ENCODE measurements at places on chromosomes 6 and 20.

GRCh38 chr6:25278261-25278913 lies 787 bp upstream of the CARMIL1 start:
- no peak for DNase-seq

DNA sequence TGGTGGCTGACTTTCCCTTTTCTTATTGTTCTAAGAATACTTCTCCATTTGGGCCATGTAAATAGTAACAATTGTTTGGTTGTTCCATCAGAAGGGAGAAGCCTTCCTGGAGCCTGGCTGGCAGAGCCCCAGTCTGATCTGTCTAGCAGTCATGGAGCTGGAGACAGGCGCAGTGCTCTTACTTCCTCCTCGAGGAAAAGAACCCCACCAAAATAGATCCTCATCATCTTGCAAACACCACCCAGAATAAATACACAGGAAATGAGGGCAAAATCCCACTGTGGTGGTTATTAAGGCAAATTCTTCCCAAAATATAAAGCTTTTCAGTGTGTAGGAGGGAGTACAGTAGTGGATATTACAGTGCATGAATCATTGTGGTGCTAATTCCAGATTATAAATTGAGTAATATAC lies 195.1 kb upstream of the SGK1 start:
- DNase-seq: no peak

DNA sequence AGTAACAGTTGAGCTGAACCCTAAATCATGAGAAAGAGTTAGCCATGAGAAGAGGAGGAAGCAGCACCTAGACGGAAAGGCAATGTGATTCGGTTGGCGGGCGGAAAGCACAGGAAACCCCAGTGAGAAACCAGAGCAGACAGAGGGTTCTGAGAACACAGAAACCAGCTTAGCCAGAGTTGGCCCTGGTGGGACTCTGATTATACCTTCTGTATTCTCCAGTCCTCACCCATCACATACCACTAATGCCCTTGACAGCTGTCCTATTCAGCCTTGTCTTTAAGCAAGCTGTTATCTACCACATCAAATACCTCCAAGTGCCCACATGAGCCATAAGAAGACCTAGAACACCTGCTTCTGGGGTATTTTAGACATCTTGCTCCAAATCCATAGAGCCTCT lies 58.9 kb upstream of the LRRC1 start:
- DNase-seq: no peak

DNA sequence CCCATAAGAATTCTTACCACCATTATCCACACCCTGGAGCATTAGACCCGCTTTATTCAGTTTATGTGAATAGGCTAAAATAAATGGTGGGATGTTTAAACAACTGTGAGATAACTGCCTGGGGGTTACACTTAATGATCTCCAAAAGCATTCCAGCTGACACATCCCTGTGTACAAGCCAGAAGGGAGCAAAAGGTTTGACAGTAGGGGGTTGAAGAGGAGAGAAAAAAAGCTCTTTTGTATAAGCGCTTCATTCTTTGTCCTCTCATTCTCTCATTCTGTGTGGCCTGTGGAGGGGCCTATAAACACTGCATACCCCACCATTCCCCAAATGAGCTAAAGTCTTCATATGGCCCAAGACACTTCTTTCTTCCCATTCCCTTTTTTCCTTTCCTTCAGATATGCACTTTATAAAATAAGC lies 30.8 kb upstream of the COL21A1 start:
- no peak for DNase-seq

DNA sequence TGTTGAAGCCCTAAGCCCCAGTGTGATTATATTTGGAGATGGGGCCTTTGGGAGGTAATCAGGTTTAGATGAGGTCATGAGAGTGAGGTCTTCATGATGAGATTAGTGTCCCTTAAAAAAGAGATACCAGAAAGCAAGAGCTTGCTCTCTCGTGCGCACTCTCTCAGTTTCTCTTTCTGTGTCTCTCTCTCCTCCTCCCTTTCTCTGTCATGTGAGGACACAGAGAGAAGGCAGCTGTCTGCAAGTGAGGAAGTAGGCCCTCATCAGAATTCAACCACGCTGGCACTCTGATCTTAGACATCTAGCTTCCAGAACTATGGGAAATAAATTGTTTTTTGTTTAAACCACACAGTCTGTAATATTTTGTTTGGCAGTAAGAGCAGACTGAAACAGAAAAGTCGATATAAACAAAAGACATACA lies 180.5 kb downstream of the IBTK start:
- no peak for DNase-seq

- no peak for DNase-seq
Measured at GRCh38 chr6:108584323-108584722, 23.6 kb downstream of the FOXO3 start.

GRCh38 chr6:21587179-21587960 lies 6.2 kb upstream of the SOX4 start:
- no peak for DNase-seq

DNA sequence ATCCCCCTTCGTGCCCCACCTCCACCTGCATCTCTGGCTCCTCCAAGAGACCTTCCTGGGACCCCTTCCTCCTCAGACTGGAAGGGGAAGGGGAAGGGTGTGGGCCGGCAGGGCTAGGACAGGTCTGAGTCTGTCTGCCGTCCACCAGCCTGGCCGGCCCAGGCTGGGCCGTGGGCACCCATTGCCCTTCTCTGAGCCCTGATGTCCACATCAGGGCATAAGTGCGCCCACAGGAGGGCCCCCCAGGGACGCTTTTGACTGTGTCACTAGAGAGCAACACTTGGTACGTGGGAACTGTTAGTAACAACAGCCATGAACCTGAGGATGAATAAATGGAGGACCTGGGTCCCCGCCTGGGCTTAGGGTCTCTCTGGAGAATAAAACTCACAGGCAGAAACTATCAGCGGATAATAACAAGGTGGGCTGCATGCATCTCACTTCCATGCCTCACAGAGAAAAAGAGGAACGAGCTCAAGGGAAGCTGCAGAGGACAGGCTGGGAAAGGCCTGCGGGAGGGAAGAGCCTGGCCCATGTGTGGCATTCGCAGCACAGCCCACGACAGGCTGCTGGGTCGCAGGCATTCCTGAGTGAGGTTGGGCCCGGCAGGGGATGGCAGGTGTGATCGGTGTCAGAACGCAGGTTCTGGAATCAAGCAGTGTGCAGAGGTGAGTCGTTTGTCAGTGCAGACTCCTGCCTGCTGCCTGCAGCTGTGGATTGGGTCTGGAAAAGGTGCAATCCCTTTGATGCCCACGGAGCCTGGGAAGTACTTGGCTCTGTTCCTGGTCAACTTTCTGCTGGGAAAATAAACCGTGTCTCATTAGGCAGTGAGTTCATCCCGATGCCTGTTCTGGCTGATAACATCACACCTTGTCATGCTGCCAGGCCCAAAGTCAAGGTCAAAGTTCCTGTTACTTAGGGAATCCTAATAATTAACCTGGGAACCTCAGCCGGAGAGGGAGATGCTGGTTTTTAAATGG lies 60.9 kb downstream of the BCAS4 start:
- DNase-seq: no peak

All from activated T-cell treated with anti-CD3 and anti-CD28 coated beads for 24 hours (primary cell).